CD4-positive, alpha-beta memory T cell (primary cell): ENCODE measurements at places on chromosomes 12 and 14. TPM values are rescaled to one million over a fixed set of nuclear protein-coding genes. Genes with fewer than 3 reads are reported as not detected.

Gene ERGIC2
- 82.9 TPM for total RNA-seq

Gene VDR
- 3.2 TPM for total RNA-seq

Gene TRPV4
- total RNA-seq: 0.17 TPM

DNA sequence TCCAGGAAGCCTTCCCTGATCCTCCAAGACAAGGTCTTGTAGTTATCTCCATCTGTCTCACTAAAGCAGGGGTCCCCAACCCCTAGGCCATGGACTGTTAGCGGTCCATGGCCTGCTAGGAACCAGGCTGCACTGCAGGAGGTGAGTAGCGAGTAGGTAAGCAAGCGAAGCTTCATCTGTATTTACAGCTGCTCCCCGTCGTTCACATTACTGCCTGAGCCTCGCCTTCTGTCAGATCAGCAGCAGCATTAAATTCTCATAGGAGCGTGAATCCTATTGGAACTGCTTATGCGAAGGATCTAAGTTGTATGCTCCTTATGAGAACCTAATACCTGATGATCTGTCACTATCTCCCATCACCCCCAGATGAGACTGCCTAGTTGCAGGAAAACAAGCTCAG lies 12.4 kb upstream of the NFYB start:
- no peak overlapping the region for H3K27ac ChIP-seq
- H3K4me1 ChIP-seq: peaks cover 16% of the 10 kb centered on the region
- H3K36me3 ChIP-seq: no peaks in the 10 kb centered on the region

GRCh38 chr12:90959032-90959431 lies 4.1 kb upstream of the CCER1 start:
- DNase-seq: no peak
- no peak overlapping the region for H3K27ac ChIP-seq
- no peaks in the 10 kb centered on the region for H3K36me3 ChIP-seq
- no peaks in the 10 kb centered on the region for H3K4me1 ChIP-seq

GRCh38 chr12:44031472-44032185 lies 195.7 kb downstream of the TMEM117 start:
- H3K36me3 ChIP-seq: no peaks in the 10 kb centered on the region
- no peak for DNase-seq
- no peaks in the 10 kb centered on the region for H3K4me1 ChIP-seq

- no peak overlapping the region for H3K4me3 ChIP-seq
- H3K36me3 ChIP-seq: no peaks in the 10 kb centered on the region
- no peaks in the 10 kb centered on the region for H3K4me1 ChIP-seq
These were observed 177.1 kb upstream of the PARP11 start for GRCh38 chr12:4050340-4050739.

DNA sequence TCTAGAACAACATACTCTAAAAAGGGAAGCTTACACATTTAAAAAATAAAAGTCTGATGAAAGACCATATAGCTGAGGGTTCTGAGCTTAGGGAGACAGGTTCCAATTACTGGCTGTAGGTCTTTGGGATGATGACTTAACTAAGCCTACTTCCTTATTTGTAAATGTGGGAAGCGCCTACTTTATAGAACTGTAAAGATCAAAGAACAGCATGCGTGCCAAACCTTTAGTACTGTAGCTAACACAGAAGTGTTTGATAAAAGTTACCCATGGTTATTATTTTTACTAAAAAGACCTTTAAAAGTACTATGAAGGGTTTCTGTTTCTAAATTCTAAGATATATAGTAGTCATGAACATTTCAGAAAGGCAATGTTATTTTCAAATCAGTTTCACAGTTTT lies 35.7 kb downstream of the STK38L start:
- no peak overlapping the region for H3K27ac ChIP-seq
- no peaks in the 10 kb centered on the region for H3K36me3 ChIP-seq
- DNase-seq: no peak
- no peak overlapping the region for H3K4me3 ChIP-seq

GRCh38 chr12:58433959-58434358 lies 486.3 kb downstream of the LRIG3 start:
- no peak overlapping the region for H3K4me3 ChIP-seq
- no peaks in the 10 kb centered on the region for H3K27me3 ChIP-seq
- H3K36me3 ChIP-seq: no peaks in the 10 kb centered on the region
- no peak overlapping the region for H3K27ac ChIP-seq

- no peak for DNase-seq
- no peaks in the 10 kb centered on the region for H3K4me1 ChIP-seq
- H3K27ac ChIP-seq: no peak overlapping the region
- H3K36me3 ChIP-seq: peaks cover 30% of the 10 kb centered on the region
- no peaks in the 10 kb centered on the region for H3K27me3 ChIP-seq
These were observed 35.8 kb downstream of the MTHFD1 start for GRCh38 chr14:64423987-64424386.
